ENCODE measurements at places on chromosomes 13 and 19. TPM values are rescaled to one million over a fixed set of nuclear protein-coding genes. Genes with fewer than 3 reads are reported as not detected.

KIR3DL2 gene
- not detected for total RNA-seq

CPAMD8 gene
- 14.1 TPM for total RNA-seq

KCNN1 gene
- total RNA-seq = 29.8 TPM

TMC4 gene
- 0.58 TPM for total RNA-seq

VSTM2B gene
- 0.54 TPM for total RNA-seq

SYDE1 gene
- total RNA-seq = 21.4 TPM

FFAR2 gene
- total RNA-seq = not detected

SLC8A2 gene
- 11.6 TPM for total RNA-seq

ZNF431 gene
- 48.4 TPM for total RNA-seq

EID2B gene
- total RNA-seq = 2.5 TPM

SIGLEC5 gene
- total RNA-seq = not detected

FGF22 gene
- total RNA-seq = 2.8 TPM

OR7G1 gene
- not detected for total RNA-seq

HCN2 gene
- 2.9 TPM for total RNA-seq

PSG11 gene
- not detected for total RNA-seq

RASGRP4 gene
- total RNA-seq = 3.6 TPM

STAP2 gene
- total RNA-seq = 15.1 TPM

NLRP9 gene
- not detected for total RNA-seq

PSG2 gene
- total RNA-seq = not detected

RNF17 gene
- total RNA-seq = not detected

KCNN4 gene
- 3.2 TPM for total RNA-seq

DCUN1D2 gene
- 38.0 TPM for total RNA-seq

DIAPH3 gene
- 19.5 TPM for total RNA-seq

SLITRK1 gene
- total RNA-seq = 0.85 TPM

Measured in GM23338 (cell line).